ENCODE measurements at places on chromosomes 13 and 19.

DNA sequence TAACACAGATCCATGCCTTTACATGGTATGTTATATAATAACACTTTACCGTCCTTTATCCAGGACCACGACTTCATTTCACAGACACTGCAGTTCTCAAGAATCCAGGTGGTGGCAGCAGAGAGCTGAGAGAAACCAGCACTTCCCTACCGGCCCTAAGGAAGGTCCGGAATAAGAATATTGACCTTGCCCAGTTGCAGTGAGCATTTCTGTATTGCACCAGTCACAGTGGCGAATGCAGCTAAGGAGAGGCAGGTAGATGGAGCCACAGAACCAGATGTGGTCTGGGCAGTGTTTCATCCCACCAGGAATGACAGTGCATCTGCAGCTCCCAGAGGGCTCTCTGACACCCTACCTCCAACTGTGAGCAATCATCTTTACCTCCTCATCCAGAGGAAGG is 44.6 kb downstream of the ZNF787 start:
- no peak for DNase-seq

GRCh38 chr19:10338940-10339339 is 484 bp downstream of the ICAM3 start:
- no peak for DNase-seq

GRCh38 chr13:49319551-49319950 is 71.8 kb downstream of the CDADC1 start:
- DNase-seq: no peak

- no peak for DNase-seq
These were observed 13.3 kb downstream of the FBN3 start for GRCh38 chr19:8135946-8136618.

- DNase-seq: no peak
These were observed 30.1 kb upstream of the OBI1 start for GRCh38 chr13:78689011-78689410.

DNA sequence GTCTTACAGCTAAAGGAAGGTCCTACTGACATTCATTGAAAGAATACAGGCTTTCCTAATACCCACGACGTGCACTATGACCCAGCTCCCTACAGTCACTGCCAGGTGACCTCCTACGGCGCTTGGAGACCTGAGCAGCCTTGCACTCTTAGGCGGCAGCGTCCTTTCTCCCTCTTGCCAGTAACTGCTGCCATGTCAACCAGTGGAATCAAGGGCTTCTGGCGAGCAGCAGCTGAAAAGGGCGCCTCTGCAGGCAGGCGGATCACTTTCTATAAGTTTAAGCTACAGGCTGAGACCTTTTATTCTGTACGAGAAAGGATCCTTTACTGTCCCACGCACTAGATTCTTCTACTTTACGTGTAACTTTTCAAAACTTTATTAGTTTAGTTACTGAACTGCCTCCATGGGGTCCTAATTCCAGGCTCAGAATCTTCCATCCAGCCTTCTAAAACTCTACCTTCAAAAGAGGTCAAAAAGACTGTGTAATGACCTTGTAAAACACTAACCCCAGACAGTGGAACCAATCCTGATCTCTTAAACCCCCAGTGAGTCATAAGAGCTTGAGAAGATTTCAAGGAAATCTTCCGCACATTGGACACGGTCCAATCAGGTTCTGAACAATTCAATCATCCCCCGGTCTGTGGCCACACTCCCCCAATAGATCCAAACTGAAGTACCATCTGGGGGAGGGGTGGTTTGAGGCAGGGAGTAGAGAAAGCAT is 1.9 kb downstream of the KCTD12 start:
- DNase-seq: peak; percentile 18

DNA sequence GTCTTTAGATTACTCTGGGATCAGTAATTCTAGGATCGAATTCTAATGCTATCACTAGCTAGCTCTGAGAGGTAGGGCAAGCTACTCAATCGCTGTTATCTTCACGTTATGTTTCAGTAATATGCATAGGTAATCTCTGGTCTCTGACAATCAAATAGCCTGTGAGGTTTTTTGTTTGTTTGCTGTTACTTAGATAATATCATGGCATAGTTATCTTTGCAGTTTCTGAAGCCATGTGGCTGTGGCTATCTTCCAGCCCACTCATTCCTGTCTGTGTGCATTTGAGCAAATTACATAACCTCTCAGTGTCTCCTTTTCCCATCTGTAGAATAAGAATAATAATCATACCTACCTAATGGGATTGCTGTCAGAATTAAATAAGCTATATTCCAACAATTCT is 330.2 kb downstream of the PCDH9 start:
- DNase-seq: no peak

- no peak for DNase-seq
These were observed 19.9 kb downstream of the LMTK3 start for GRCh38 chr19:48491793-48492123.

DNA sequence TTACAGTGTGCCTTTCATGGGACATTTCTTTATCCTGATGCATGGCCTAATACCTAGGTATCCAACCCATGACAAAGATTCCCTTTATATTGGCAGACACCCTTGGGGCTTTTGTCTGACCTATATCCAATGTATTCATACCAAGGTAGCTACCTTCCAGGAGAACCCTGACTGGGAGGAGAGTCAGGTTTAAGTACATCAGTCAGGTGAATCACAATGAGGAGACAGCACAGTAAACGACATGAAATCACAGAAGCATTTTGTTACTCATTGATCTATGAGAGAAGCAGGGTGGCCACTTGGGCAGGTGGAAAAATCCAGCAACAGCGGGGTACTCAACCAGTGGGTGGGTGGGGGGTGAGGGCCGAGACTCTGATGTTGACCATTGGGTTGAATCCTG is 527.4 kb upstream of the ATXN8OS start:
- DNase-seq: no peak

DNA sequence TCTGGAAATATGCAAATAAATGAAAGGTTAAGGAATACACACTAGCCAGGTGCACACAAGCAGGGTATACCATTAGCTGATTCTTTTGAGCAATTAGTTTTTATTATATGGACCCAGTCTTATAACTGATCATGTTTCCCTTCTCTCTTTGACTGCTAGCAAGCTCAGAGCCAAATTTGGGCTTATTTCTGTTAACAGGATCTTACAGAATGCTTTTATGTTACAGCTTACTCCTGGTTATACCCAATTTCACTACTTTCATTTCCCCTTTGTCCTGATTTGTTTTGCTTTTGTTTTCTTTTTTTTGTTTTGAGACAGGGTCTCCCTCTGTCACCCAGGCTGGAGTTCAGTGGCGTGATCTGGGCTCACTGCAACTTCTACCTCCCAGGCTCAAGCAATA is 12.9 kb upstream of the TPT1 start:
- DNase-seq: no peak

GRCh38 chr19:5394551-5395505 is 54.2 kb upstream of the PTPRS start:
- no peak for DNase-seq

DNA sequence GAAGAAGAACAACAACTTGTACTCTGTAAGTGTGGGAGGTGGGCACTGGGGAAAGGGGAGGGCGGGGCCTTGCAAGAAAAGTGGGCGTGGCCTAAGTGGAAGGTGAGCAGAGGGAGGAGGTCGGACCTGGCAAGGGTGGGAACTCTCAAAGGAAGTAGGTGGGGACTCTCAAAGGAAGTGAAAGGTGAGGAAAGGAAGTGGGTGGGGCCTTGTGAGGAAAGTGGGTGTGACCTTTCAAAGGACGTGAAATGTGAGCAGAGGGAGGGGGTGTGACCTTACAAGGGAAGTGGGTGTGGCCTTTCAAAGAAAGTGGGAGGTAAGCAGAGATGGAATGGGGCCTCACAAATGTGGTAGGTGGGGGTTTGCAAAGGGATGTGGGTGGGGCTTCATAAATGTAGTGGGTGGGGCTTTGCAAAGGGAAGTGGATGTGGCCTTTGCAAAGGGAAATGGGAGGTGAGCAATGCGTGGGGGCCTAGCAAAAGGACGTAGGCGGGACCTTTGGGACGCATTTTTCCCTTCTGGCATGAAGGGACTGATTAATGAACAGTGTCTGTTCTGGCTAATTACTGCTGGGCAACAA is 25.9 kb downstream of the ACSBG2 start:
- no peak for DNase-seq

DNA sequence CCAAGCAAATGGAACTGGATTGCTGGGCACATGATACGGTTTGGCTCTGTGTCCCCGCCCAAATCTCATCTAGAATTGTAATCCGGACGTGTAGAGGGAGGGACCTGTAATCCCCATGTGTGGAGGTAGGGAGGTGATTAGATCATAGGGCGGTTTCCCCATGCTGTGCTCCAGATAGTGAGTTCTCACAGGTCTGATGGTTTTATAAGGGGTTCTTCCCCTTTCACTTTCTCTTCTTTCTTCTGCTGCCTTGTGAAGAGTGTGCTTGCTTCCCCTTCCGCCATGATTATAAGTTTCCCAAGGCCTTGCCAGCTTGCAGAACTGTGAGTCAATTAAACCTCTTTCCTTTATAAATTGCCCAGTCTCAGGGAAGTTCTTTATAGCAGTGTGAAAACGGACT is 32.6 kb upstream of the MTIF3 start:
- DNase-seq: peak; percentile 92

GRCh38 chr13:110503979-110504499 is 57.5 kb downstream of the RAB20 start:
- DNase-seq: no peak

- DNase-seq: no peak
These were observed 3.5 kb downstream of the SPRED3 start for GRCh38 chr19:38391911-38392464.

GRCh38 chr19:10706990-10707389 is 5.8 kb downstream of the QTRT1 start:
- no peak for DNase-seq

GRCh38 chr13:60647547-60647946 is 250.5 kb downstream of the TDRD3 start:
- no peak for DNase-seq
